Stimulated activated CD8-positive, alpha-beta memory T cell treated with anti-CD3 and anti-CD28 coated beads, Interleukin-4, amount 100 ng/mL, for 4 hours (primary cell): ENCODE measurements at places on chromosomes 16 and 17.

DNA sequence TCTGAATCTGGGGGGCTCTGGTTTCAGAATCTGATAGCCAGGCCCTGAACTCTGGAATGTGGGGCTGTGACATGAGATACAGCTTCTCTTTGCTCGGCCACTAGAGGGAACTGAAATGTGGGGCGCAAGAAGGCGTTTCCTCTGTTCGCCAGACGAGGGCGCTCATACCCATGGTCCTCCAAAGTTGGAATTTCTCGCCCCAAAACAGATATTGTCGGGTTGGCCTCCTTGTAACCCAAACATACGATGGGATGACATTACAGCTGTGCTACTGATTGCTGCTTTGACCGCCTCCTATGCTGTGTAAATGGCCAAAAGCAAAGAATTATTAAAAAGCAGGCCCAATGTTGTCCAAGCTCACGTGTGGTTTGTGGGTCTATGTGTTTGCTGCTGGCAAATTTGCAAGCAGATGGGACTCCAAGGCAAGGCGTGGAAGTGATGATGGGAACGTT is 13.1 kb upstream of the MSI2 start:
- DNase-seq, result peak; percentile 34

DNA sequence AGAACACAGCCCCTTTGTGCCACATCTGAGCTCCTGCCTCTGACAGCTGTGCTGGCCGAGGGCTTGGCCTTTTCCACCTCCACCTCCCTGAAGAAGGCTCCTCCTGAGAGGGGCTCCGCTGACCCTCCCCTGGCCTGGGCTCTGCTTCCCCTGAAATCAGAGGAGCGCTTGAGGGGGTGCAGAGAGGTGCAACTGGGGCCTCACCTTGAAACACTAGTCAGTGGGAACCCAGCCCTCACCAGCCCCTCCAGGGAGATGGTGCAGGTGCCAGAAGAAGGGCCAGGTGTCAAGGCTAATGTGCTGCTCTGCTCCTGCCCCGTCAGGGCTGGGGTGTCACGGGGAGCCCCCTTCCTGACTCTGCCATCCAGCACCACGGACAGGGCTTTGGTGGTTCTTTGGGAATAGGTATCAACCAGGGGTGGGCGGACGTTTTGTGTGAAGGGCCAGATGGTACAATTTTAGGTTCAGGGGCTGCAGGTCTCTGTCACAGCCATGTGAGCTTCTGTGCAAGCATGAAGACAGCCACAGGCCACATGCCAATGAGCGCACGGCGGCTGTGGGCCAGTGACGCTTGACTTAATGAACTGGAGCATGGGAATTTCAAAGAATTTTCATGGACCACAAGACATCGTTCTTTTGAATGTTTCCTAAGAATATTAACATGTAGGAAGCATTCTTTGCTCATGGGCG is 2.1 kb upstream of the ZG16B start:
- DNase-seq, result no peak

- DNase-seq, result no peak
Observed at GRCh38 chr16:19860166-19861041, 24.2 kb downstream of the GPRC5B start.

GRCh38 chr17:78644224-78644623 is 67.0 kb upstream of the DNAH17 start:
- no peak for DNase-seq

DNA sequence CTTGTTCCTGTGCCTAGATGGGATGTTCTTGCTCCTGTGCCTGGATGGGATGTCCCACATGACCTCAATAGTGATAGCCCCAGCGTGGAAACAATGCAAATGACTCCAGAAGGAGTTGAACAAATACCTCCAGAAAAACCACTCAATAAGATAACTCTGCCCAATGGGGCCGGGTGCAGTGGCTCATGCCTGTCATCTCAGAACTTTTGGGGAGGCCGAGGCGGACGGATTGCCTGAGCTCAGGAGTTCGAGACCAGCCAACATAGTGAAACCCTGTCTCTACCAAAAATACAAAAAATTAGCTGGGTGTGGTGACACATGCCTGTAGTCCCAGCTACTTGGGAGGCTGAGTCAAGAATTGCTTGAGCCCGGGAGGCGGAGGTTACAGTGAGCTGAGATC is 15.2 kb upstream of the LITAF start:
- DNase-seq, result no peak

DNA sequence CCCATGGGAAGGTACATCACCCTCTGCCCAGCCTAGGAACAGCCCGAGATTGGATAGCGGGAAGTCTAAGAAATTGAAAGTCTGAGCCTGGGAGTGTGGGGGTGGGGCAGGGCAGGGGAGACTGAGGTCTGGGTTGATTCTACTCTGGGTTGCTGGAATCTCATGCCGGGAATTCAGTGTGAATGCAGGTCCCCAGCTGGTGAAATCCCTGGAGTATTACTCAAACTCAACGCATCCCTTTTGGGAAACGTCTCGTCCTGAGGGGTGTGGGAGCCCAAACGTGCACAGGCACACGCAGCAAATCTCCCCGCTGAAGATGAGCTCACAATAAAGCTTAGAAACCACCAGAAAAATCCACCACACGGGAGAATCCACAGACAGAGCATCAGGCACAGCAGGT is 55.4 kb downstream of the SOCS1 start:
- DNase-seq, result no peak

GRCh38 chr17:81295676-81296381 is 722 bp upstream of the SLC38A10 start:
- DNase-seq, result peak; percentile 7

- DNase-seq, result no peak
Observed at GRCh38 chr16:20818929-20819585, 12.7 kb downstream of the REXO5 start.

- DNase-seq, result no peak
Observed at GRCh38 chr17:45908460-45908859, 14.1 kb downstream of the MAPT start.
